ENCODE measurements at places on chromosomes 12 and 14.

GRCh38 chr12:92133171-92133570 is 12.5 kb downstream of the BTG1 start:
- DNase-seq: no peak

- DNase-seq: no peak
These were observed 8.2 kb downstream of the GPRC5D start for GRCh38 chr12:12943586-12944260.

- no peak for DNase-seq
These were observed 170.7 kb upstream of the KITLG start for GRCh38 chr12:88750867-88751543.

GRCh38 chr14:74685921-74686678 is 26.8 kb downstream of the AREL1 start:
- no peak for DNase-seq

GRCh38 chr12:71038960-71039359 is 118.4 kb upstream of the PTPRR start:
- DNase-seq: no peak

- no peak for DNase-seq
These were observed 84.2 kb downstream of the PHETA1 start for GRCh38 chr12:111284709-111285108.

GRCh38 chr12:636632-637031 is 26.6 kb downstream of the NINJ2 start:
- DNase-seq: no peak

DNA sequence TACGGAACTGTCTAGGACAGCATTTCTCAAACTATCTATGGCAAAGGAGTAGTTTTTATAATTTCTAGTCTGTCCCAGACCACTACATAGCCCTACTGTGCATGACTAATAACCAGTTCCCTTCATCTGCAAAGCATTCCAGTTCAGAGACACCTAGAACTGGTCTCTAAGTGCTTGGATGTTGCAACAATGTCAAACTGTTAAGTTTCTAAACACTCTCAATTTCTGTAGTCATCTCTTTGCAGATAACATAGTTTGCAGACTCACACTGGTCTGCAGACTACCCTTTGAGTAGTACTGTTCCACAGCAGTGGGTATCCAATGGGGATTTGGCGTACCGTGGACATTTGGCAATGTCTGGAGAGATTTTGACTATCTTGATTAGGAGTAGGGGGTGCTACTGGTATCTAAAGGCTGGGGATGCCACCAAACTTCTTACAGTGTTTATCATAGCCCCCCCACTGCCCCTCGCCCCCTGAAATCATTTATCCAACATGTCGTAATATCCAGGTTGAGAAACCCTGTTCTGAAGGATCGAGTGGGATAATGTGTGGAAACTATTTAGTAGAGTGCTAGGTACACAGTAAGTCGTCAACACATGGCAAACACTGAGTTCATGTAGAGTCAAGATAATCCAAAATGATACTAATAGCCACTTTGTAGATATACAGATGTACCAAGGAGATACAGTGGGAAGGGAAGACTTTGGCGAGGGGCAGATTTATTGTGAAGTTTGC is 1.7 kb downstream of the C12orf76 start:
- DNase-seq: no peak

DNA sequence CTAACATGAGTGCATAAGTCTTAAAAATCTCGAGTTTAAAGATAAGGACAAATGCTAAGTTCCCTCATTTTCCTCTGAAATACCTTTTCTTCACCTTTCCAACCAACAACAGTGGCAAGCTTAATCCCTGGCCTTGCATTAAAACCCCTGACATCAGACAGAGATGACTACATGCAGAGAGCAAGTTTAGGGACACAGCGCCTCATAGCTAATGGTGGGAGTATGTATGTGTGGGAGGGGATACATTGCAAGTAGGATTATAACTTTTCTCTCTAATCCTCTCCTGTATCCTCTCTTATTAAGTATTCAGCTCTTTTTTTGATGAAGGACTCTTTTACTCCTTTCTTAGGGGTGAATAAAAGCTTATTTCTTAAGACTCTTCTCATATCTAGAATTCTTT is 547.1 kb downstream of the CCER1 start:
- no peak for DNase-seq

GRCh38 chr12:85350356-85350755 is 70.3 kb downstream of the ALX1 start:
- no peak for DNase-seq

GRCh38 chr12:76060111-76060510 is 24.4 kb downstream of the NAP1L1 start:
- DNase-seq: no peak

DNA sequence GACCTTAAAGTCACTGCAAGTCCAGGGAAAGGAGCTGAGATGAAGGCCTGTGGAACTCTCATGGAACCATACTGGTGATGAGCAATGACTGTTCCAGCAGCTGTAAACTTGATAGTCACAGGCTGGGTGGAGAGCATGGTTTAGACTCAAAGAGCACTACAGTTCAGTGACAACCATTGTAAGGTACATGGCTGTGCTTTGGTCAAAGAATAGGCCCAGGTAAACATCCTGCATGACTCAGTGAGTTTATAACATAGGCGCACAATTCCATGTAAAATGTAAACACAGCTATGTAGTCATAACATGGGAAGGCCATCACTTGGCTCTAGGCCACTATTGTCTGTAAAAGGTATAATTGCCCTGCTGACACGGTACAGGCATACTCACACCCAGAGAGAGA is 119.3 kb upstream of the FSCB start:
- DNase-seq: no peak

DNA sequence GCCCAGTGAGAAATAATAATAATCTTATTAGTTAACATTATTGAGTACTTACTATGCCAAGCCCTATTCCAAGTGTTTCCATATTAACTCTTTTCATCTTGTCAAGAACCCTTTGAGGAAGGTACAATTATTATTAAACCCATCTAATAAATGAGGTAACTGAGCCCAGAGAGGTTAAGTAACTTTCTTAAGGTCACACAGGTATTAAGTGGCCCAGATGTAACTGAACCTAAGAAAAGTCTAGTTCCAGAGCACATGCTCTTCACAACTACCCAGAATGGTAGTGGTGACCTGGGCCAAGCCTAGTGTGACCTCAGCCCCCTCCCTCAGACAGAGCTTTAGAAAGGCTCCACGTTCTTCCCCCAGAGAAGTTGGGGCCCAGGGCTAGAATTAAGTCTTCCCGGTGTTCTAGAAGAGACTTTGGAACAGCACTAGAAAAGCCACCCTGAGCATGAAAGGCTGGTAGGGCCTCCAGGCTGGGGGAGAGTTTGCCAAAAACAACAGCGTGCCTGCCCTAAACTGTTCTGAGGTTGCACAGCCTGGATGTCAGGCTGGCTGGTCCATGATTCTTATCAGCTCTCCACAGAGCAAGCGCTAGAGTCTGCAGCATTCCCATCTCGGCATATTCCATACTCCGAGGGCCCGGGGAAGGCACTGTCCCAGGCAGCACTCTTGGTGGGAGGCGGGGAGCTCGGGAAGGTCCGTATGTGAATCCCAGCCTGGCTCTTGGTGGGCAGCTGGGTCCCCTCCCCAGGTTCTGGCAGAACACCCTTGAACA is 41.3 kb upstream of the CTDSP2 start:
- no peak for DNase-seq

DNA sequence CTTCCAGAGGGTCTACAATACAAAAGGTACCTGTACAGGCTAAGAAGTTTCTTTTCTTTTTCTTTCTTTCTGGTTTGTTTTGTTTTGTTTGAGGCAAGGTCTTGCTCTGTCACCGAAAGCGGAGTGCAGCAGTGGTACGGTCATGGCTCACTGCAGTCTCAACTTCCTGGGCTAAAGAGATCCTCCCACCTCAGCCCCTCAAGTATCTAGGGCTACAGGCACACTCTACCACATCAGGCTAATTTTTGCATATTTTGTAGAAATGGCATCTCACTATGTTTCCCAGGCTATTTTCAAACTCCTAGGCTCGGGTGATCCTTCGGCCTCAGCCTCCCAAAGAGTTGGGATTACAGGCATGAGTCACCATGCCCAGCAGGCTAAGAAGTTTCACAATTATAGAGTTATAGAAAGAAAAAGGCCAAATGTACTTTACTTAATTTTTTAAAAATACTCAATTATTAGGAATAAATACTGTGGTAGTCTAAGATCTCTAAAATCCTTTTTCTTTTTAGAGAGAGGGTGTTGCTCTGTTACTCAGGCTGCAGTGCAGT is 3.0 kb upstream of the PIGH start:
- no peak for DNase-seq

DNA sequence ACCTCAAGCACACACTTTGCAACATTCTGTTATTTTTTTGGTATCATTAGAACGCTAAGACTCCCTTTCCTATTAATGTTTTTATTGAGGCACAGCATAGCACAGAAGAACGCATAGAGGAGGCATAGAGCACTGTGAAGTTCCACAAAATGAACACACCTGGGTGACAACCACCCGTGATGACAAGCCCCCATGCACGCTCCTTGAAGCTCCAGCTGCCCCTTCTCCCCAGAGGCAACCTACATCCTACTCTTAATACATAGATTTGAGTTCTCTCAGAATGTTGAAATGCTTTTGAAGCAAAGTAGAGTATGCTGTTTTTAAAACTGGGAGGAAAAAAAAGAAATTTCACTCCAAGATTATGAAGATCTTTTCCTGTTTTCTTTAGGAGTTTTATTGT is 55.5 kb downstream of the DYRK2 start:
- DNase-seq: no peak

DNA sequence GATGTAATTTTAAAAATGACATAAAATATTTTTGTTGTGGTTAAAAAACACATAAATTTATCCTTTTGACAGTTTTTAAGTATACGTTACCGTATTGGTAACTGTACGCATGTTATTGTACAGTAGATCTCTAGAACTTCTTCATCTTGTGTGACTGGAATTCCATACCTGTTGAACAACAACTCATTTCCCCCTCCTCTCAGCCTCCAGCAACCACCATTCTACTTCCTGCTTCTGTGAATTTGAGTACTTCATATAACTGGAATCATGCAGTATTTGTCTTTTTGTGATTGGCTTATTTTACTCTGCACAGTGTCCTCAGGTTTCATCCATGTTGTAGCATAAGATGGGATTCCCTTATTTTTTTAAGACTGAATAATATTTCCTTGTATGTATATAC is 113.6 kb upstream of the ATF1 start:
- no peak for DNase-seq

DNA sequence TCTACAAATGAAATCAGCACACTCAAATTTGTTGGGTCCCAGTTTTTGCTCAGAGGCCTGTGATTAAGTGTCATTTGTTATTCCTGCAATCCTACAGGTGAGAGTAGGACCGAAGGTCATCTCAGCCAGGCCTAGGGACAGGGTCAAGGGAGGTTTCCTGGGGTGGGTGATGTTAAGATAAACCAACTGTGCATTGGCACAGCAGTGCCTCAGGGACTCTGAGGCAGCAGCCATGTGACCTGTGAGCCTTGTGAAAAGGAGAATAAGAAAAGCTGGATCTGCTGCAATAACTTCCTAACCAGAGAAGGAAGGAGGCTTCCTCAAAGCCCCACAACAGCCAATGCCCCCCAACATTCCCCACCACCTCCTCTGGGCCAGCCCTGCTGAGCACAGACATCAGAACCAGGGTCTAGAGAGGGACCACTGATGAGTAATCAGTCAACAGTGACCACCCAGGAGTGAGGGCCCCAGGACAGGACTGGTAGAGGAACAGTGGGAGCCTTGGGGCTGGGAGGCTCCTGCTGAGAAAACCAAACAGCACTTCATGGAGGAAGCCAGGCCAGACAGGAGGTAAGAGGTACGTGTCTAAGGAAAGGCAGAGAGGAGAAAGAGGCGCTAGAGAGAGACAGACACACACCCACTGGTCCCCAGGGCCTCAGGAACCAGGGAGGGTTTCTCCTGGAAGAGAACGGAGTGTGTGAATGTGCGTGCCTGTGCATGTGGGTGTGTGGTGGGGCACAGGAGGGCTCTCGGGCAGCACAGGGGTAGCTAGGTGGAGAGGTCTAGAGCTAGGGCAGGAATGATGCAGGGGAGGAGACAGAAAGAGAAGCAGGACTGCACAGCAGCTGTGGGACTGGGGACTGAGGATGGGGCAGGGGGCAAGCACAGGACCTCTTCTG is 82.4 kb downstream of the ITPK1 start:
- no peak for DNase-seq

- DNase-seq: no peak
These were observed 23.8 kb downstream of the ATP6V1D start for GRCh38 chr14:67335781-67336180.

DNA sequence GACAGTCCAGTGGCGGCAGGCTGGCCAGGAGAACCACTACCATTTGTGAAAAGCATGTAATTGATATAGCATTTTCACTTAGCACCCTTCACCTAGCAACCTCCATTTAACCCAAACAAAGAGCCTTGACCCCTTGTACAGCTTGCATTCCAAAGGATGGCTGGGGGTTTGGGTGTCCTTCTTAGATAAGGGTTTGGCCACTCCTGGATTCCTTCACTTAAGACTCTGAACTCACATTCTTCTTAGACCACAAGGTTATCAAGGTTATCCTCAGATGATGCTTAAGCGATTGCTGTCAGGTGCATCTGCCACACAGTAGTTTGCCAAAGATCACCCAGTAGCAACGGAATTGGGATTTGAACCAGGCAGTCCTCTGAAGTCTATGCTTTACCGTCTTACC is 102.8 kb downstream of the ZNF664 start:
- no peak for DNase-seq

GRCh38 chr12:52499806-52500560 is 6.9 kb upstream of the KRT6A start:
- DNase-seq: no peak

DNA sequence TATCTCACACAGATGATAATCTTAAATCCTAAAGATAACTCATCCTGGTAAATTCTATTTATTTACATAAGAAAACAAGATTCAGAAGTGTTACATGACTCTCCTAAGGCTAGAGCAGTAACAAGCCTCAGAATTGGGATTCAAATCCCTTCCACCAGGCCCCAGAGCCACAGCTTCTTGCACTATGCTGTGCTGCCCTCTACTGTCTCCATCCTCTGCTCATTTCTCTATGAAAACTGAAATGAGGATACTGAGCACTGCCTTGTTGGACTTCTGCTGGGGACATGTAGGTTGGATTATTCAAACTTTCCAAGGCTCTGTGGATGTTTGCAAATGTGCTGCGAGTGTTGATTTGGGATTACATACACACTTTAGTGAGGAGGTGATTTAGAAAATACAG is 23.5 kb upstream of the C12orf50 start:
- DNase-seq: no peak

- no peak for DNase-seq
These were observed 8.8 kb downstream of the CPNE6 start for GRCh38 chr14:24080142-24080530.

GRCh38 chr12:41045509-41045908 is 142.6 kb upstream of the PDZRN4 start:
- DNase-seq: no peak

DNA sequence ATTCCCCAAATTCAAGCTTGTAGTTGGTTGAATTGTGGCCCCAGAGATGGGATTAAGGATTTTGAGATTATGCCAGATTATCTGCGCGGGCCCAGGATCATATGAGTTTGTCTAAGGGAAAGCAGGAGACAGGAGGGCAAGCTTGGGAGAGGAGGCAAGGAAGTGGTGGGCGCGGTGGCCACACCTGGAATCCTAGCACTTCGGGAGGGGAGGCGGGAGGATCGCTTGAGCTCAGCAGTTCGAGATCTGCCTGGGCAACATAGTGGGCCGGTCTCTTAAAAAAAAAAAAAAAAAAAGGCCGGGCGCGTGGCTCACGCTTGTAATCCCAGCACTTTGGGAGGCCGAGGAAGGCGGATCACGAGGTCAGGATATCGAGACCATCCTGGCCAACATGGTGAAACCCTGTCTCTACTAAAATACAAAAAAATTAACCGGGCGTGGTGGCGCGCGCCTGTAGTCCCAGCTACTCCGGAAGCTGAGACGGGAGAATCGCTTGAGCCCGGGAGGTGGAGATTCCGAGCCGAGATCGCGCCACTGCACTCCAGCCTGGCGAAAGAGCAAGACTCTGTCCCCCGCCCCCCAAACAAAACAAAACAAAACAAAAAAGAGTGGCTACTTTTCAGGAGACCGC is 881 bp upstream of the PUS1 start:
- no peak for DNase-seq

Data from stimulated activated CD4-positive, alpha-beta T cell treated with anti-CD3 and anti-CD28 coated beads, Interleukin-12 subunit alpha, Interleukin-12 subunit beta, amount 100 ng/mL, for 48 hours (primary cell).